ENCODE measurements at places on chromosomes 13 and 19.

DNA sequence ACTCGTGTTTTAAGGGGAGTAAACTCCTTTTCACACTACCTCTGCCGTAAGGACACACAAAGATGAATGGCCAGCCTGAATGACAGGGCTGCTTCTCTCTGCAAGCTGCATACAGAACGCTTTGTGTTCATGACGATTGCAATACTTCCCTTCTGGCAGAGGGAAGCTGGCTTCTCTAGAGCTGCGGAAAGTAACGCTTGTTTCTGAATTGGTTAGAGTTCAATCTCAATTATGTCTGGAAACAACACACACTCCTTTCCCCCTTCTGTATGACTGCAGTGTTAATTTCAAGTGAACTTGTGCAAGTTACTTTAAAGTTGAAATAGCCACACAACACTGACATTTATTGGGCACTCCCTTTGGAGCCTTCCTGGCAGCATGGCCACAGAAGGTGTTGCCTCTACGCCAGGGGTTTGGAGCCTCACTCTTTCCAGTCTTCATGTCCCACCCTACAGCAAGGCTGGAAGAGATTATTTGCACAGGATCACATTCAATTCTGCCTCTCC is 242.6 kb downstream of the NDFIP2 start:
- no peak for DNase-seq

GRCh38 chr13:105863300-105863920 is 672.1 kb downstream of the EFNB2 start:
- no peak for DNase-seq

DNA sequence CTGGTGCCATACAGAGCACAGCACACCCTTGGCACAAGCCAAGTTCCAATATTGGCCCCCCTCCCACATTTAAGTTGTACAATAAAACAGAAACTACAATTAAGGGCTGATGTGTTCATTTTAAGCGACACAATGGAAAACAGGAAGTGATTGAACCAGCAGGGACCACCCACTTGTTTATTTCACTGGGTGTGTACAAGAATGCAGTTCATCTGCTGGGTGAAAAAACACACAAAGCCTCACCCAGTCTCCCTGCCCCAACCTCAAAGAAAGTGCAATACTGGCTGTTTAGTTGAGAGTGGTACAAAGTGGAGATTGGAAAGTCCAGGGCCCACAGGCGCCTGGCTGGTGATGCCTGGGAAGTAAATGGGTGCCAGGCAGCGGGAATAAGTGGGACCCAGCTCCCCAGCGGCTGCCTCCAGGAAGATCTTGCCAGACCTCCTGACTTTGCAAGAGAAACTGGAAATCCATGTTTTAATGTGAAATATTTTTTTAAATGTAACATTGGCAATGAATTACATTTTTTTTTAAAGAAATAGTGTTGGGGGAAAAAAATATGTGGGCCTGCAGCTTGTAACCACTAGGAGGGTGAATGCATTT is 322.1 kb downstream of the ZNF536 start:
- no peak for DNase-seq

- no peak for DNase-seq
These were observed 1173.1 kb downstream of the UQCRFS1 start for GRCh38 chr19:28039677-28040381.

DNA sequence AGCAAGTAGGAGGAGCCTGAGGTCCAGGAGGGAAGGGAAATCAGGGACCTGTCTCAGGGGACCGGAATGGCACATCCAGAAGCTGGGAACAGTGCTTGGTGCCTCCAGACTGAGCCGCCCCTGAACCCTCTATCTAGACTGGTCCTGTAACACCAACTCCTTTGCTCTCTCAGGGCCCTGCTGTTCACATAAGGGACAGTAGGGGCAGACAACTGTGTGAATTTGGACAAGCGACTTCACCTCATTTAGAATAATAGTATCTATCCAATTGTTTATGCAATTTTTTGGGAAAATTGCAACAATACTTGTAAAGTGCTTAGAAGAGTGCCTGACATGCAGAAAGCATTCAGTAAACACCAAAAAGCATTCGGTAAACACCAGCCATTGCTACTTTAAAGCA is 14.0 kb downstream of the SYMPK start:
- peak; percentile 34 for DNase-seq

- DNase-seq = no peak
These were observed 16.2 kb downstream of the MCF2L start for GRCh38 chr13:112984954-112985802.

GRCh38 chr13:29131881-29132668 is 311.9 kb downstream of the MTUS2 start:
- no peak for DNase-seq

- peak; percentile 96 for DNase-seq
These were observed 6.4 kb downstream of the AXL start for GRCh38 chr19:41225238-41226052.

DNA sequence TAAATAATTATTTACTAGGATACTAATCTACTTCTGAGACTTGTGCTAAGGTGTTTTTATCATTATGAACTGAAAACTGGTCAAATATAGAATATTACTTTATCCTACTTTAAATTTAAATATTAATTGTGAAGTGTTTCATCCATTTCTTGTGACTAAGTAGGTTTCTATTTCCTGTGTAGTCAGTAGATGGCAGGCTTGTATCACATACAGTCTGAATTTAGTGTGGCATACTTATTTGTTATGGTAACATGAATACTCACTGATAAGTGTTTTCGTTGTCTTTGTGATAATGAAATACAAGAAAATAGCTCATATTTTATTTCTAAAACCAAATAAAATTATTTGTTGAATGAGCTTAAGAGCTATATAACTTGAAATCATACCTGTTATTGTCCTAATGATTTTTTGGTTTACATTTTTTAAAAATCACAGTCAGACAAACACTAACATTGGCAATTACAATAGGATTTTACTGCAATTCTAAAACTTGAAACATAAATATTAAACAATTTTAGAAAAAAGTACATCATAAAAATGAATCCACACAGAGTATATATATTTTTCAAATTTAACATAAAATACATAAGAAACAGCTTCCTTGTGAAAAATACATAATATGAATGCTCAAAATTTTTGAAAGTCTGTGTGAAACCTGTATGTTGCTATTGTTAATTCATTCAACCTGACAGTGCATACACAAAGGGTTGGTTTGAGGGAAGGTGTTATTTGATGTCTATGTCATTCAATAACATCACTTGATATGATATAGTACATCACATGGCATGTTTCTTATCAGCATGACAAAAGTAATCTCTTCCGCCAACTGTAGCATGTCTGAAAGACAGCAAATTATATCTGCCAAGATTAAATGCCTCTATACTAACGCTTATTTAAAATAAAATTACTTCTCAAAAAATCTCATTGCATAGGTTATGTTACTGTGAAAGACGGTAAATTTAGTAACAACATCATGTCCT is 904.8 kb upstream of the PCDH20 start:
- peak; percentile 82 for DNase-seq

DNA sequence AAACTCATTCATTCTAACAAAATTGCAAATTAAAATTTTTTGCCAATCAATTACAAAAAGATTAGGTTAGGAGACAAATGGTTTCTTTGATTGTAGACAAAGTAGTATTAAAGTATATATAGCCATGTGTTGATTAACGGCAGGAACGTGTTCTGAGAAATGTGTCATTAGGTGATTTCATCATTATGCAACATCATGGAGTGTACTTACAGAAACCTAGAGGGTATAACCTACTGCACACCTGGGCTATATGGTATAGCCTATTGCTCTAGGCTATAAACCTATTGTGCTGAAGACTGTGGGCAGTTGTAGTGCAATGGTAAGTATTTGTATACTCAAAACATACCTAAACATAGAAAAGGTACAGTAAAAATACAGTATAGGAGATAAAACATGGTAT is 906.8 kb upstream of the SPRY2 start:
- no peak for DNase-seq

- DNase-seq = peak; percentile 32
These were observed 12.4 kb downstream of the RTN2 start for GRCh38 chr19:45484273-45484945.

DNA sequence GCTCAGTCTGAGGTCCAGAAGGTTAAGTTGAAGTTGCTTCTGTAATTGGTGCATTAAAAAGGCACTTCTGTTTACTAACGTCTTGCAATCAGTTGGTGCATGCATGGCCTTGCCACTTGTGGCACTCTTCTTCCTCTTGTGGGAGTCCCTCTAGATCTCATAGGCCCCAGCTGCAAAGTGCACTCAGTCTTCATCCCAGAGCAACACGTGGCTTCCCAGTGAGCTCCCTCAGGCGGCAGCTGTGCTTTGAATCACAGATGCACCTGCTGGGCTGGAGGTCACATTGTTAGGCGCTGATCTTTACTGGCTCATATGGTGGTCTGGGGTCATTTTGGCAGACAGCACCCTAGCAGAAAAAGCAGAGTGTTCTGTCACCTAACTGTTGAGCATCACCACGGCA is 215.7 kb downstream of the ZNF536 start:
- no peak for DNase-seq

DNA sequence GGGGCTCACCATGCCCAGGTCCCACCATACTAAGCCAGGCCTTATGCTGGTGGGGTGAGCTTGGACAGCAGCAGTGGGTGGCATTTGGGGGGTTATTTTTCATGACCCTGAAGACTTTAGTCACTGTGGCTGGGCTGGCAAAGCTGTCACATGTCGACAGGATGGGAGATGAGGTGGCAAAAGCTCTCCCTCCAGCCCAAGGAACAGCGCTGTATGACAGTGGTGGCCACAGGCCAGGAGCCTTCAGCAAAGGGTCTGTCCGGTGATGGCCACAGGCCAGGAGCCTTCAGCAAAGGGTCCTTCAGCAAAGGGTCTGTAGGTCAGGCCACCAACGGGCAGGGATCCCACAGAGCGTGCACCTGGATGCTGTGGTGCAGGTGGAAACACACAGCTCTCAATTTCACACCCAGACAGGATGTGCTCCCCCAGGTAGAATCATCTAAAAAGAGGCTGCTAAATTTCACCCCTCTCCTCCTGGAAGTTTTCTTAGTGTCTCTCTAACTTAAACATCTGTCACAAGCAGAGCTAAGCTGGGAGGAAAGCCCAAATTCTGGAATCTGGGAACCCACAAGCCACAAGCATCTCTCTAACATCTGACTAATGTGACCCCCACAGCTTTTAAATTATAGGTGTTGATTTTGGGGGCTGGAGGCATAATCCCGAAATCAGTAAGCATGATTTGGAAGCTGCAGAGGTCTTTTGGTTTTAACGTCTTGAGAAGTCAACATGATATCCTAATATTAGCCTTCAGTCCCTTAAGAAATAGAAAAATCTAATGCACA is 23.0 kb downstream of the COL4A1 start:
- no peak for DNase-seq

- DNase-seq = no peak
These were observed 37.3 kb downstream of the ZAR1L start for GRCh38 chr13:32277839-32278238.

- DNase-seq = no peak
These were observed 240.2 kb upstream of the MAB21L1 start for GRCh38 chr13:35716729-35717128.

DNA sequence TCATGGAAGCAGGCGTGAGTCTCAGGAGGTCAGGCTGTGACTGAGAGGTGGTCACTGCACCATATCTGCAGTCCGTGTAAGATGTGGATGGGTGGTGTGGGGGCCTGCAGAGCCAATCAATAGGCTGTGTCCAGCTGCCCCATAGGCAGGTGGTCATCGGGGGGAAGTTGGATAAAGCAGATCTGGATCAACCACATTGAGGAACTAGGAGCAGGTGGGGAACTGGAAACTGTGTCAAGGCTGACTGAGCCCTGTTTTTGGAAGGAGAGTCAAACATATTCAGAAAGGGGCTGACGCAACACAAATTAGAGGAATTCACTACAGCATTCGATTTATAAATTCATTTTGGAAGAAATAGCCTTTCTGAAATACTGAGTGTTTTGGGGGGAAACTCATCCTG is 15.0 kb downstream of the CLEC4M start:
- no peak for DNase-seq

DNA sequence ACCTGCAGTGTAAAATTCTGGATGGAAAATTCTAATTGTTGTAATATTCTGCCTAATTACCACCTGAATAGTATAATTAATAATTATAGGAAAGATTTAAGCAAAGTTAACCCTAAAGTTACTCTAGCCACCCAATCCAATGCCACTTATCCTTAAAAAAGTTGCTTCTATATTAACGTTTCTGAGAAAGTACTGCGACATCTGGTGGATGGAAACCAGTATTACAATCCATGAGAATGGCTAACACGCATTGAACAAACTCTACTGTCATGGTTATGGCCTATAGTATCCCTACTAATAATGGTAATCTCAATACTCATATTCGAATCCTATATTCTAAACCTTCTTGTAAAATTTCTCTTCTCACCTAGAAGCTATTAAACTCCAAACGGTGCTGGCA is 1551.8 kb downstream of the SLITRK1 start:
- peak; percentile 61 for DNase-seq

DNA sequence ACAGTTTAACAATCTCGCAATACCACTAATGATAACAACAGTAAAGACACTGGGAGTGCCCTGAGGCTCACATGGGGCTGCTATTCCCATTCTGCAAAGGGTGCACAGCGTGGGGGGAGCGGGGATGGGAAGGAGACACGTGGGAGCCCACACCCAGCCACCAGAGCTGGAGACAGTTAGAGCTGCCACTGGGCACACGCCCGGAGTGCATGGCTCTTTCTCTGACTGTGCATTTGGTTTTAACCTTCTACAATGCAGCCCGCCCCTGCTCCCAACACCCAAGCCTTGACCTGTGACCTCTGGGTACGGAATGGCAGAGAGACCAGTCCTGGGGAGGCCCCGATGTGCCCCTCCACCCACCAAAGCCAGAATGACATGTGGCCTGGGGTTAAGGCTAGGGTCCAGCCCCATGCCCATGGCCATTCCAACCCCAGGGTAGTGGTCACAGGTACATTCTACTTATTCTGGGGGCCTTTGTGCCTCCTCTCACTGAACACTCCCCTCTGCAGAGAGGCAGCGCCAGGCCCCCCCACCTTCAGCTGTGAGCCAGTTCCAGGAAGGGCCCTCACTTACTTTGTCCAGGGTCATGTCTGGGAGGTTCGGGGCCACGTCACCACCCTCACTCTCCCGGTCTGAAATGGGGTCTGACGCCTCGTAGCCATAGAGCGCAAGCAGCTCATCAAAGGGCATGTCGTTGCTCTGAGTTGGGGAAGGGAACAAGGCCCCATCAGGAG is 17.1 kb downstream of the MIER2 start:
- DNase-seq = no peak

DNA sequence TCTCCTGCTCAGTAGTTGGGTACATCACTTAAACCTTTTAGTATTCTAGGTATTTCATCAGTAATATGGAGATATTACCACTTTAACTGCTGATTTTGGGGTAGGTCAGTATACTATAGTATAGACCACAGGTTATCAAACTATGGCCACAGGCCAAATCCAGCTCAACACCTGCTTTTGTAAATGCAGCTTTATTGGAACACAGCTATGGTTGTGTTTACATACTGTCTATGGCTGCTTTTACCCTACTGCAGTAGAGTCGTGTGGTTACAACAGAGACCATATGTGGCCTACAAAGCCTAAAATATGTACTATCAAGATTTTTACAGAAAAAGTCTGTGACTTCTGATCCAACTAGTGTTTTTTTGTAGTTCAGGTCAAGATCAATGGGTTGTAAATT is 10.3 kb downstream of the COG6 start:
- DNase-seq = no peak

All from choroid plexus epithelial cell (primary cell).